ENCODE measurements at places on chromosomes 7 and 10.

DNA sequence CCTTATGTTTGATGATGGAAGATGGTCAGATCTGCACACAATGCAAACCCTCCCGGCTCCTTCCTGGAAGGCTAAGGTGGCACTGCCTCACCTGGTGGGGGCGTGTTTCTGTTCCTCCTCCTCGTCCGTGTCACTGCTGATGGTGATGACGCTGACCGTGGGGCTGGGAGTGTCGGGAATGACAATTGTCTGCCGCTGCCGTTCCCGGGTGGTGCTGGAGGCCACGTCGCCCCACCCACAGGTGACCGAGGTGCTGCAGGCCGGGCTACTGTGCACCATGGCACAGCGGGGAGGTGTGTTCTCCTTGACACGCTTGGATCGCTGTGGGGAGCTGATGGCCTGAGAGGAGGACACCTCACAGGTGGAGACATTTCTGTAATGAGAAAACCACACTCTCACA, 73.1 kb downstream of the CLEC2L start:
- DNase-seq: no peak

- no peak for DNase-seq
Measured at GRCh38 chr7:132603220-132603833, 27.1 kb upstream of the PLXNA4 start.

DNA sequence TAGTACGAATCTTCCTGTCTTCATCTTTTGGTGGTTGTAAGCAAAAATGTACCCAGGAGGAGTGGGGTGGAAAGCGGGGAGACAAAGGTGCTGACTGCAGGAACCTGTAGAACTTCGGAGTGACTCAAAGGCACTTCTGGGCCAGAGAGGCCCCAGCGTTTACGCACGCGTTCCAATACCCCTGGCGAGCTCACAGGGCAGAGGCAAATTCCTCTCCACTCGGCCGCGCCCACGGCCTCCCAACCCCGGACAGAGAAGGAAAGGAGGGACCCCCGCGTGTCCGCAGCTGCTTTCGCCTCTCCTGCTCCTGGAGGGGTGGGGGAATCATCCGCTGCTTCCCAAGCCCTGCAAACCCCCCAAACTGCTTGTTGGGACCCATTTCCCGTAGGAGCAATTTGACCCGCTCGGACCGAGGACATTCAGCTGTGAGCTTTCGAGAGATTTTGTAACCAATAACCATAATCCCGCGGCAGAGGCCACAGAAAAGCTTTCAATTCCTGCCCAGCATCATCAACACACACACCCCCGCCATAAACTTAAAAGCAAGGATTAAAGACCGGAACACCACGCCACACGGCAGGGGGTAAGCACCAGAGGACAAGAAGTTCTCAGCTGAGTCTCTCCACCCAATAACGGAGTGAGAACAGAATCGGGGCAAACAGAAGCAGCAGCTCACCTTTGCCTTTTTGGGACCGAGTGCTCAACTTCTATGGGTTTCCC, 2.3 kb downstream of the IGF2BP3 start:
- DNase-seq: no peak

- DNase-seq: peak; percentile 81
Measured at GRCh38 chr7:104983578-104984539, 30.1 kb upstream of the KMT2E start.

DNA sequence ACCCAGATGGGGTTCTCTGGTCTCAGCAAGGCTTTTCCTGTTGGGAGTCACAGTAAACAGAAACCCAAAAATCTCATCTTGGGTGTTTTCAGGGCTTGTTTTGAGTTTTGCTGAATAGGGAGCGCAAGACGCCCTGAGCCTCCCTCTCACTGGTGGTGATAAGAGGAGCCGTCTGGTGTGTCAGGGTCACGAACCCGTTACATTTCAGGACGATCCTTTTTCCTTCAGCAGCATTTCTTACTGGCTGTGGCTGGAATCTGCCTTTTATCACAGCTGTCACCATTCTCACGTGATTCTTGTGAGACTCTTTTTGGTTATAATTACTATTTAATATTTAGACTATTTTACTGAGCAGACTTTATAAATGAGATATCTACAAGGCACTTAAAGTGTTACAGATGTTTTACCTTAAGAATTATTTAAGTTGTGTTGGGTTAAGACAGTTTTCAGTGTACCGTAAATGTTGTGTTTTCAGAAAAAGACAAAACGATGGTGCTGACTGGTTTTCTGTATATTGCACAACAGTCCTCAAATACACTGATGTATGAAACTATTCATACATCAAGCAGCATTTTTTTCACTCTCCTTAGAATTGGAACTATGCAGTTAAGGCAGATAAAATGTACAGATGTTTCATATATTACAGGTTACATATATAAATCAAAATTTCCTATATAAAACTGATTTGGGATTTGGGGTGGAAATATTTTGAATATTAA, 2.2 kb upstream of the GET4 start:
- DNase-seq: no peak

DNA sequence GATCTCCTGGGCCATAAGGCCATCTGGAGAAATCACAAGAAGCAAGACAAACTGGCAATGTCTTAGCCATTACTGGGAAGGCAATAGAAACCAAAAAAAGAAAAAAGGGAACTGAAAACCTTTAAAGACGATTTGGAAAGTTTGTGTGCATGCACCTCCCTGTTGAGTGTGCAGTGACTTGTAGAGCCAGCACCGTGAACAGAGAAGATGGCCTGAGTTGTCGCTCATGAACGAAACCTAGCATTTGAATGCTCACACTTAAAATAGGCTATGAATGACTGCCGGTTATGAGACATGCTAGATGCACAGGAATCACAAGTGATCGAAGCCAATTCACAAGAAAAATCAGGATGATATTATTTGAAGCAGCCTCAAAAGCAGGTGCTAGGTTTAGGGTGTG, 151.3 kb upstream of the ADO start:
- DNase-seq: no peak

DNA sequence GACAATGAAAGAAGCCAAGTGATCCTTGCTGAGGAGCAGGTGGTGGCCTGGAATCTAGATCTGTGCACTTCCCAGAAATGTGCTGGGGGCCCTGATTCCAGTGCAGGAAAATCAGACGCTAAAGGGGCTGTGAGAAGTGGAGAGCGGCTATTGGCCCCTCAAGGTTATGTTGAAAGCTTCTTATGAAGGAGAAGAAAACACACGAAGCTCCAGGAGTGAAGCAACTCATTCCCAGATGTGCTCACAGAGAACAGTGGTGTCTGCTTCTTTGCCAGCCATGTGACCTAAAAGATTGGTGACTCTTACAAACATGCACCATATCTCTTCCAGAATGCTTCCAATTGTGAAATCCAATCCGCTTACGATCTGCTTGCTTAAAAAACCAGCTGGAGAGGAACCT, 679.3 kb upstream of the IGFBP3 start:
- DNase-seq: no peak

- DNase-seq: no peak
Measured at GRCh38 chr7:154985230-154985629, 17.7 kb downstream of the PAXIP1 start.

DNA sequence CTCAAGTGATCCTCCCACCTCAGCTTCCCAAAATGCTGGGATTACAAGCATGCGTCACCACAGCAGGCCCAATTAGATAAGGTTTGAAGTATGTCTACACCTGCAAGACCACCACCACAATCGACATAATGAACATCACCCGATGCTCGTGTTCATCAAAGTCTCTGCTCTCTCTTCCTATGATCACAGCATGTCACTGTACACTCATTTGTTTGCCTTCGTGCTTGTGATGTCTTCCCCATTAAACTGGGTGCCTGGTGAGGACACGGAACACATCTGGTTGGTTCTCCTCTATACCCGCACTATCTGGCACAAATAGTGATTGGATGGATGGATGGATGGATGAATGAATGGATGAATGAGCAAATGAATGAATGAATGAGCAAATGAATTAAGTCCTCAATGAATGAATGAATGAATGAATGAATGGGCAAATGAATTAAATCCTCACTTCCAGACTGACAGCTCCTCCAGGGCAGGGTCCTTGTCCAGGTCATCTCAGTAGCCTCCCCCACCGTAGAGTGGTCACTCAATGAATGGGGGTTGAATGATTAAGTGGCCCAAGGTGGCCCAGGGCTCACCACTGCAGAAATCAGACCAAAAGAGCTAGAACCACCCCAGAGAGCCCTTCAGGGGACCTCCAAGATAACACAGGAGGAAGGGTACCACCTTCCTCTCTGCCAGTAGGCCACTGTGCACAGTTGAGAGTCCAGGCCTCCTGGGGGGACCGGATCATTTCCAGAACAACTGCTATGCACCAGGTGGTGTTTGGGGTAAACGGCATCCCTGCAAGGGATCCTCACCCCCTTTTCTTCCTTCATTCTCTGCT, 101.9 kb upstream of the TNRC18 start:
- DNase-seq: peak; percentile 25

GRCh38 chr10:50541921-50542320, 81.8 kb downstream of the SGMS1 start:
- no peak for DNase-seq

- no peak for DNase-seq
Measured at GRCh38 chr10:35470248-35470924, 134.1 kb downstream of the CCNY start.

DNA sequence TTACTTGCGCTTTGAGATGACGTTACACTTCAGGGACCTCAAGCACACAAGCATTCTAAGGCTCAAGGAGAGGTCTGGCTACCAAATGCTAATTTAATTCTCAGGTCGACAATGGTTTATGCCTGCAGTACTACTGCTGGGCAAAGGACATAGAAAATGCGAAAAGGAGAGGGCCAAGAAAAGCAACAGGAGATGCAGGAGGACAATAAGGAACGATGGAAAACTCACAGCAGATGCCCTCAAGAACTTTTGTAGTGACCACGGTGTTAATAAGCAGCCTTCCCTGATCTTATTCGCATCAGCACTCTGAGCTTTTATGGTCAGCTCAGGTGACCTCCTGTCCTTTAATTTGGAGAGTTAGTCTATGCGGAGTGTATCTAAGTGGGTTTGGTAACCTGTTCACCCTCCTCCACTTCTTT, 146.3 kb downstream of the GPR85 start:
- no peak for DNase-seq

DNA sequence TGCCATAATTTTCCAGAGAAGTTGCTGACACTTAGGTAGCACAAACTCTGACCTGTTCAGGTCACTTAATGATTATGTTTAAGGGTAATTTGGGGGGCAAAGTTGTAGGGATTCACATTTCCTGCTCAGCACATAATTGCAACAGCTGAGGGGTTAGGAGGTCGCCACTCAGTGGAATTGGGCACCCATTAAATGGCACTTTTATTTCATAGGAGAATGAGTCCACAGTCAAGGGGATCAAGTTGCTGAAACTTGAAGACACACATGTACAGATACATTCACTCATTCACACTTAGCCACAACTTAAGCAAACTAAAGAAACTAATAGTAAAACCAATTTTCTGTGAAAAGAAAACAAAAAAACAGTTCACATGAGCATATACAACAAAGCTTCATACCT, 1.5 kb downstream of the PCDH15 start:
- no peak for DNase-seq
